ENCODE measurements at places on chromosomes 11 and 22.

DNA sequence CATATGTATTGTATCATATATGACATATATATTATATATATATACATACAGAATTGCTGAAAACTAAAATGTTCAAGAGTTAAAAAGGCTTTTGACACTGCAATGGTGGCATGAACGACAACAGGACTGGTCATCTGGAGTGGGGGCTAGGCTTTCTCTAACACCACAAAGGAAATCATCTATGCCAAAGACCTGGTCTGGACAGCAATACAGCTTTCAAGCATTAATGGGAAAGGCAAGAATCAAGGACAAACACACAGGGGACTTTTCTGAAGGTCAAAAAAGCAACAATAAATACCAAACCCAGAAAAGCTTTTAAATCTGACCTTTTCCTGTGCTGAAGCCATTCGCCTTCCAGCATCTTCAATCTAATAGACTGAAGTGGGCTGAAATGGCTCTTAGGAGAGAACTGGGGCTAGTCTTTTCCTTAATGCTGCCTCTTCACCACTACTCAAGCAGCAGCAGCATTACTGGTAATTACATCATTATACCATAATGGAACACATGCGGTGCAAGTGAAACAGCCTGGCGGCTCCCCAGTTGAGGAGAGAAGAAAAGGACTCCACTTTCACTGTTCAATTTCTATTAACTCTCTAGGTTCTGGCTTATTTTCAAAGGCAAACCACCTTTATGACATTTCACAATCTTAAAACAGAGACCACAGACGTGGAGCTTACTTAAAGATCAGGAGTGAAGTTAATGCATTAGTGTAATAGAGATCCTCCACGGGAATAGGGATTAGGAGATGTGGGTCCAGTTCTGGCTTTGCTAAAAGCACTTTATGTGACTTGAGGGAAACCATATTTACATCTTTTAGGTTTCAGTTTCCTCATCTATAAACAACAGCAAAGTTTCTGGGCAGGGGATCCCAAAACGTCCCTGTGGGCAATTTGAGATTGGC is 63.0 kb downstream of the GAB2 start:
- DNase-seq: peak; percentile 76

GRCh38 chr22:36659762-36660509 is 43.6 kb downstream of the CACNG2 start:
- DNase-seq: peak; percentile 93

DNA sequence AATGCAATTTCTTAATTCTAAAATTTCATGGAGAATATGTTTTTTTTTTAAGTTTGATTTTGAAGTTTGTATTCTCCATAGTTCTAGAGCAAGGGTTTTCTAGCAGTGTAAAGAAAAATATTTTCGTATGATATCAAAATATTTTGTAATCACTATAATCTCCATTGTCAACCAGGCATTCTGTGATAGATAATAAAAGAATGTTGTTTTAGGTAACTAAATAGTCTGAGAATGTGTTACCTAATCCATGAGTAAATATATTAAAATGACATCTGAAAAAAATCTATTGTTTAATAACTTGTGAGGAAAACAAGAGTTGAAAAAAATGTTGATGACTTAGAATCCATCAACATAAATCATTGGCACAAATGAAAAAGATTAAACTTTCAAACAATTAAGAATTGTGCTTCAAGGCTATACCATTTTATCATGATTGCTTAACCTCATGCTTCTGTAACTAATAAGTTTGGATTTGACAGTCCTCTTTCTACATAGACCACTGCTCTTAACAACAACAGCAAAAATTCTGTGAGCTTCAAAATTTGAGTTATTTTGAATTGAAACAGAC is 2211.8 kb downstream of the LRRC4C start:
- DNase-seq: no peak

DNA sequence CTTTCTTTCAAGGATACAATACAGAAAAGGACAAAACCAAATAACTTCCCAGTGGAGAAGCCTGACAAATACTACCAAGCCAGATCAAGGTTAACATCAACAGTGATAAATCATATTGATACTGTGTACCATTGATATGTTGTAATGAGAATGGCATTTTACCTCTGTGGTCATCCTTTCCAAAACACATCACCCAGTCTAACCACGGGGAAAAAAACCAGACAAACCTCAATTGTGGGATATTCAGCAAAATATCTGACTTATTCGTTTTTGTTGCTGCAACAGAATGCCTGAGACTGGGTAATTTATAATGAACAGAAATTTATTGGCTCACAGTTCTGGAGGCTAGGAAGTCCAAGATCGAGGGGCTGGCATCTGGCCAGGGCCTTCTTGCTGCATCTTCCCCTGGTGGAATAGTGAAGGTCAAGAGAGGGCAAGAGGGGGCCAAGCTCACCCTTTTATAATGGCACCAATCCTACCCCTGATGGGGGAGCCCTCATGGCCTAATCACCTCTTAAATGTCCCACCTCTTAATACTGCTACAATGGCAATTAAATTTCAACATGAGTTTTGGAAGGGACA is 66.1 kb downstream of the FAM76B start:
- DNase-seq: no peak

- DNase-seq: no peak
Measured at GRCh38 chr11:12127206-12127898, 17.0 kb downstream of the MICAL2 start.

DNA sequence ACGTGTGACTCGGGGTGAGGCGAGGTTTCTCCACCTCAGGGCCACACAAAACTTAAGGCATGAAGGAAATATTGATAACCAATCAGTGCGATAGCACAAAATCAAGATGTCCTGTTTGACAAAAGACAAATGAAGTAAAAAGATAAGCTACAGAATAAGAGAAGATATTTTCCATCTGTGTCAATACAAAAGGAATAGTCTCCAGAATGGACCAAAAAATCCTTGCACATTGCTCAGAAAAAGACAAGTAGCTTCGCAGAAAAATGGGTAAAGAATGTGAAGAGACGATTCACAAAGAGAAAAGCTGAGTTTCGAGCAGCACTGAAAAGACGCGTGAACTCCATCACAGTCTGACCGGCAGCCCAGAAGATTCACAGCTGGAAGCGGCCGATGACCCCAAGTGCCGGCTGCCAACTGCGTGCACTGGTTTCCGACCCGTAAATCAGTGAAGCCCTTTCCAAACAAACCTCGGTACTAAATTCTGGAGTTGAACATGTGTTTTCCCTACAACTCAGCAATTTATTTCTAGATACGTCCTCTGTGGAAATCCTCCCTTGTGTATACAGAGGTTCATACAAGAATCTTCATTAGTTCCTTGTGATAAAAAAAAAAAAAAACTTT is 308.4 kb downstream of the BRD1 start:
- no peak for DNase-seq

DNA sequence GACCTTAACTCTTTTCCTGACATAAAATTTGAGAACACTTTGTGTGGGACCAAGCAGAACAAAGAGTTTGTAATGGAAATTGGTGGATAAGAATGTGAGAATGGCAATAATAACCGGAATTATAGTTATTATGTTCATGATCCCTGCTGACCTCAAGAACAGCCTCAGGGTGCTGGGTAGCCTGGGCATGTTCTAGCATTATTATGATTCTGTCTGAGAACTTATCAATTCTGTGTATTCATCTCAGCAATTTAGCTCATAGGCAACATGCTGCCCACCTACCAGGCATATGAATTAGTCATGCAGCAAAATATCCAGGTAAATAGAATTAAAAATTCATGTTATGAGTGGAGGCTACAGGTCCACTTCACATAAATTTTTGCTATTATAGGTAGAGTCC is 61.9 kb downstream of the CTSC start:
- DNase-seq: no peak

GRCh38 chr11:72189455-72190250 is 2.3 kb upstream of the FOLR1 start:
- DNase-seq: no peak

- no peak for DNase-seq
Measured at GRCh38 chr11:1295086-1295485, 14.3 kb downstream of the TOLLIP start.

DNA sequence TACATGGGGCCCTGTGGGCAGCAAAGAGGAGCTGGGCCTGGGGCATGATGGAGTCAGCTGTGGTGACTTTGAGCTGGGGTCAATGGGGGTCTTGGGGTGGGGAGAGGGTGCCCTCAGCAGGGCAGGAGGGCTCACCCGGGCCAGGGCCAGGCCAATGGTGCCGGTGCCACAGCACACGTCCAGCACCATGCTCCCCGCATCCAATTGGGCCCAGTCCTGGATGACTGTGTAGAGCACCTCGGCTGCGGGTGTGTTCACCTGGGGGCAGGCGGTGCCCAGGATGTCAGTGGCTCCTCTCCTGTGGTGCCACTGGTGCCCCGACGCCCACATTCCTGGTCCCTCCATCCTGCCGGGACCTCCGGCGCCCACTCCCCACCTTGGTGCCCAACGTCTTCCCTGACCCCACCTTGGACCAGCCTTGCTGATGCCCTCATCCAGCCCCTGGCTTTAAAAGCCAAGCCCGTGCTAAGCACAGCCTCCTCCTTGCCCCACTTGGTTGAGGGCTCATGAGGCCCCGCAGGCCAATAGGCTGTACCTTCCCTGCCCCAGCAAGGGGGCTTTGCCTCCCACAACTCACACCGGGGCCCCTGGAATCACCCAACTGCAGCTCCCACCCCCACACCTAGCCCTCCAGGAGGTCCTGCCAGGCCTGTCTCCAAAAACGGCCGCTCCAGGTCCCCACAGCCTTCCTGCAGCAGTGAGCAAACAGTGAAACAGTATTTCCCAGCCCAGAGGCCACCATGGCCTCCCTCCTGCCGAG is 2.2 kb upstream of the RANBP1 start:
- no peak for DNase-seq

DNA sequence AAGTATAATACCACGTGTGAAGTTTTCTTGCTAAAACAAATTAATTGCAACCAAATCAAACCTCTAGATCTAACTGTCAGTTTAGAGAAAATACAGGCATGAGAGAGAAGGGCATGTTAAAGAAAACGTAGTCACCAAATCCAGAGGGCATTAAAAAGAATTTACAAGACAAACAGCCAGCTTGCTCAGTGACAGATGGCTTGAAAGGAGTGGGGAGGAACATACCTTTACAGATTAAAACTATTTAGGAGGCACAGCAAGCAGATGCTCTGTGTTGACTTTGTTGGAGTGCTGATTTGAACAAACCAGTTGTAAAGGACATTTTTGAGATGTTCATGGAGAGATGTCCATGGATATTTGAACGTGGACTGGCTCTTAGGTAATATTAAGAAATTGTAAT is 96.9 kb downstream of the ATXN10 start:
- DNase-seq: peak; percentile 49

DNA sequence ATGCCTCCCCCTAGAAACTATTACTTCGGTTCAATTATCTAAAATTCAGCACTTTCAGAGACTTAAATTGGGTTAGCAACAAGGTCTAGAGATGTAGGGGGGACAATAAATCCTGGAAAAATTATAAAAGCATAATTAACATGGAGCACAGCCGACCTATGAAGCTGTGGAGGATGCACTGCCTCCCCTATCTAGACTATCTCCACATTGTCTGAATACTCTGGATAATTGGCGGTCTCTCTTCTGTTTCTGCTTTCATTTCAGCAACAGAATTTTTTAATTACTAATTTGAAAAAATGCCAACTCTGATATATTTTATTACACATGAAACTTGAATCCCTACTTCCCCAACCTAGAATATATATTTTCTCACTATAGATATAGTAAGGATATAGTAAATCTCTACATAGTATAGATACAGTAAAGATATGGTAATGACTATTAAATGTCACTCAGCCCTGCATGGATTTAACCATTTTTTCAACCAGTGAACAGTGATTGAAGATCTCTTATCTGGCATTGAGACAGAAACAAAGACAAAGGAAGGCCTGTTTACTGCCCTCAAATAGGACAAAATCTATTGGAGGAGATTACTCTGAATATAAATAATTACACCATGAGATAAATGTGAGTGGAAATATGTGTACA is 157.6 kb downstream of the BLID start:
- no peak for DNase-seq

Data from NCI-H524 (cell line).